ENCODE measurements at places on chromosomes 2 and 18. TPM values are rescaled to one million over a fixed set of nuclear protein-coding genes. Genes with fewer than 3 reads are reported as not detected.

DNA sequence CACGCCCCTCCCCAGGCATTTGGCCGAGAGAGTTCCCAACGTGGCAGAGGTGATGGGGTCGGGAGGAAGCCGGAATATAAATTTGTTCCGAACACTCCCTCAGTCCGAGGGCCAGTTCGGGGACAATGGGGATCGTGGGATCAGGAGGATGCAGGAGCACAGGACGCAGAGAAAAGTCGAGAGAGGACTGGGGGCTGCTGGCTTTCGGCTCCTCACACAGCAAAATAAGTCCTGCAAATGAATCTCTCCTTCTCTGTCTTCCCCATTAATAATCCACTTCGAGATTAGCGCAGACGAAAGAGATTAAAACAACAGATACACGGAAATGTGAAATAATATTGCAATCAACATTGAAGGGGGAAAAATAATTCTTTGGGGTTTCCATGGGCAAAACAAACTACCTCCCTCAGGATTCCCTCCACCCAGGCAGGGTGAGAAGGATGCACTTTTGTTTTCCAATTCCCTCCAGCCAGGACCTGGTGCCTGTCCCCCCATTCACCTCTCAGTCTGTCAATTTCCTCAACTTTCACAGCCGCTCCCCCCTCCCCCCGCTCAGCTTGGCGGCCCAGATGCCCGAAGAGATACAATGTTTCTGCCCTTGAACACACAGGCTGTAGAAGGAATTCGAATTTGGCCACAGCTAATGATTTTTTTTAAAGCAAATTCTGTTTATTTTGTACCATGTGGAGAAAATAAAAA, 3.1 kb upstream of the ZEB2 start:
- no peak for DNase-seq

GRCh38 chr18:47595831-47596501, 334.5 kb downstream of the SMAD2 start:
- no peak for DNase-seq

DNA sequence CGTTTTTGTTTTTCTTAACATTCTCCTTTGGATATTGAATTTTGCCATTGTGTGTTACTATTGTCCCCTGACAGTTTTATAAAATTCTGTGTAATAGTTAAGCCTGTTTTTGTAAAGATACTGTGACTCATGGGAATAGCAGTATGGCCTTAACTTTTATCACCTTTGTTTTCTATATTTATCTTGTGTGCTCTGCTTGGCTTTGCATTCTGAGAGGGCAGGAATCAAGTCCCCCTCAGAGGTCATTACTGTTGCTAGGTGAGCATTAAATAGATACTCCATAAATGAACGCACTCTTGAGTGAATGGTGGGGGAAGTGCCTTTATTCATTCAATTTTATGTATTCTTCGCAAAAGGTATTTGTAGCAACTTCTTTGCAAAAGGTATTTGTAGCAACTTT, 160.0 kb downstream of the PHLPP1 start:
- DNase-seq: no peak

Gene SNTG2
- 3.2 TPM for polyA plus RNA-seq

Gene KCNG2
- polyA plus RNA-seq: 0.13 TPM

Gene ACADL
- 31.5 TPM for polyA plus RNA-seq

All from left kidney (tissue), 8 donors.